ENCODE measurements at places on chromosomes 3 and 15.

GRCh38 chr3:112133626-112134334, 732 bp upstream of the GCSAM start:
- DNase-seq: no peak

- no peak for DNase-seq
Measured at GRCh38 chr3:150329408-150329807, 78.7 kb upstream of the TSC22D2 start.

DNA sequence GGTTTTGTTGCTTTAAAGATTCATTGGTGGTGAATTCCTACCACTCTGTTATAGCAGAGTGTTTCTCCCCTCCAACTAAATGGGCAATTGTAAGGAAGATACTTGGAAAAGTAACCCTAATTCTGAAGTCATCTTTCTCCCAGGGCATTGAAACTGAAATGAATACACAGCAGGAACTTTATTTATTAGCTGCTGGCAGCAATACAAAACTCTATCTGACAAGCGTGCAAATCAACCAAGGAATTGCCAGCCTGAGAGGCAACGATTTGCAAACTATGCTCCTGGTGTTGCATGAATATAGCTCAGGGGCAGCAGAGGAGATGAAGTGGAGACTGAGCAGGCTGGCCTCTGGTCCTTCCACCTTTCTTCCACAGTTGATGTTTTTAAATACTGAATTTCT, 48.9 kb downstream of the CD200R1 start:
- DNase-seq: no peak

GRCh38 chr3:71372241-71372768, 211.2 kb downstream of the FOXP1 start:
- DNase-seq: no peak

- DNase-seq: no peak
Measured at GRCh38 chr15:88255087-88255483, 1.5 kb downstream of the NTRK3 start.

DNA sequence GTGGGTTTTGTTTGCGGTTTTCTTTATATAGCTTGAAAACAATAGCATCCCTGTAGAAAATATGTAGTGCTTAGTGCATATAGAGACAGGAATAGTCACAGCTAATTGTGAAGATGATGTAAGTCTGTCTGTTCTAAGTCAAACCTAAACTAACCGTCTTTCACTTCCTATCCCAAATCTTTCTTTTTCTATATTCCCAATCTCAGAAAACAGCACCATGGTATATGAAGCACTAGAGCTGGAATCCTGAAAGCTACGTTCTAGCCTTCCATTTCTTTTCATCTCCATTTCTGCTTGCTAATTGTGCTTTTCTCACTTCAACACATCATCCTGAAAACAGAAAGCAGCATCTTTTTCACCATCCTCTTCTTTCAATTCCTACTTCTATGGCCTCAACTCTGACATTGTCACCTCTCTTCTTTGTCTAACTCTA, 1235.5 kb downstream of the ROBO2 start:
- no peak for DNase-seq

Measured in SW 1271 (cell line).